Hepatic stellate cell (primary cell): ENCODE measurements at places on chromosomes 5 and 9.

- DNase-seq: no peak
Observed at GRCh38 chr5:150529555-150529954, 21.6 kb downstream of the NDST1 start.

DNA sequence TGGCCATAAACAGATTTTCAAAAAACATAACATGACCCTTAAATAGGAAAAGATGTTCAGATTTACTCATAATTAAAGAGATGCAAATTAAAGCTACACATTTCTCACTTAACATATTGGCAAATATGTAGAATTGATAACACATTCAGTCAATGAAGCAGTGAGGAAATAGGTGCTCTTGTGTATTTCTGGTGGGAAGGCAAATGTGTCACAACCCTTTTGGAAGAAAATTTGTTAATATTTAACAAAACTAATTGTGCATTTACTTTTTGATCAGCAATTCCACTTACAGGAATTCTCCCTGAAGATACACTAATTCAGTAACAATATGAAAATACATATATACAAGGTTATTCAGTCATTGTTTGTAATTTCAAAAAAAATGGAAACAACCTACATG, 68.1 kb downstream of the FBXW11 start:
- no peak for DNase-seq

- no peak for DNase-seq
Observed at GRCh38 chr9:38022203-38022895, 46.7 kb downstream of the SHB start.

GRCh38 chr5:38777111-38777510, 68.7 kb upstream of the OSMR start:
- no peak for DNase-seq

GRCh38 chr9:117825609-117826347, 121.6 kb downstream of the TLR4 start:
- DNase-seq: no peak

DNA sequence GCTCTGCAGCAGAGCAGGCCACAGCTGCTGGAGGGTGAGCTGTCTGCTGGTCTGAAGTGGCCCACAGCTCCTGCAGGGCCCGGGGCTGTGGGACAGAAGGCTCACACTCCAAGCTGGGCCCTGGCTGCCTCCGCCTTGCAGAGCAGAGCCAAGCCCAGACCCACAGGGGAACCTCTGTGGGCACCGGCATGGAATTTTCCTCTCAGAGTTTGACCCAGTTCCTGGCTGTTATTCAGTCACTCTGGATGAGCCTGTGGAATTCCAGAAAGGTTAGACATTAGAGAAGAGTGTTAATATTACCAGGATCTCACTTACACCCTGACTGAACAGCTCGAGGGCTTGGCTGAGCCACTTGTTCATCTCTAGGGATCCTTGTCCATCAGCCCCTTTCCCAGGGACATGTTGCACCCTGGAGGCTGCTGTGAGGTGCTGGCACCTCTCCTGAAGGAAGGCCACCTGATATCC, 17.5 kb downstream of the IL9 start:
- DNase-seq: no peak

GRCh38 chr5:9502864-9503263, 43.0 kb downstream of the SEMA5A start:
- no peak for DNase-seq

DNA sequence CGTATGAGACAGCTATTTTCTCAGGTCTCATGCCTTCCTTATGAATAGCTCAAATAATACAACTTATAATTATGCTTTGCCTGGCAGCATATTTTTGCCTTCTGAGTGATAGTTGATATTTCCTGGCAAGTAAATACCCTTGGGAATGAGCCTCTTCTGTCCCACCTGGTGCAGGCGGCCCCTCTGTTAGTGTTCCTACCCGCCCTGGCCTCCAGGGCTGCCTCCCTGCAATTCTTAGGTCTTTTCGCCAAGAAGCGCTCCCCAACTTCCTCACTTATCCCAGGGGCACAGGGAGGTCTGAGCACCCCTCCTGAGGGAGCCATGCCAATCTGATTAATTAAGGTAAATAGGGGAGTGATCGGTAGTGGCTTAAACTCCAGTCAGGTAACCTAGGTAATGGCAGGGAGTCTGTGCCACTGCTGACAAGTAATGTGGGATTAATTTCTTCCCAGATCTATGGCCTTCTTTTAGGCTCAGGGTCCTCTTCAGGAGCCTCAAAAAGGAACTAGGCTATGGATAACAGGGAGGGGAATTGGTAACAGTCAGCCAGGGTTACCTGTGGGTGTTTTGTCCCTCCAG, 81.5 kb downstream of the GALNT10 start:
- no peak for DNase-seq

- DNase-seq: no peak
Observed at GRCh38 chr9:37540634-37541033, 35.5 kb downstream of the FBXO10 start.

- DNase-seq: no peak
Observed at GRCh38 chr5:179595916-179596315, 27.6 kb downstream of the HNRNPH1 start.

DNA sequence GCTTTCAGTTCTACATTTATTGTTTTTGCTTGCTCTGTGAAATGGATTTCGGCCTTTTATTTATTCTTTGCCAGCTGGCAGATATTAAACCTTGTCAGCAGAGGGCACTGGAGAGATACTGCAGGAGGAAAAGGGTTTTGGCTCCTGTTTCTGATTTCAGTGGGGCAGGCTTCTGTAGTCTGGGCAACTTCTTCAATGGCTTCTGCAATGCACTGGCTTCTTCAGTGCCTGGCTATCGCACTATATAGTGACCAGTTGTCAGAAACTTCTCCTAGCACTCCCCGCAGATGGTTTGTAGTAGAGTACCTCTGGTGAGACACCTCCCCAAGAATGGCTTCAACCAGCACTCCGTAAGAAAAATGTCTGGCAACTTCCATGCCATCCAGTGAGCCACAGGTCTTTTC, 3.2 kb upstream of the NFX1 start:
- peak; percentile 81 for DNase-seq

- no peak for DNase-seq
Observed at GRCh38 chr5:6843821-6844220, 130.6 kb downstream of the TENT4A start.

- DNase-seq: no peak
Observed at GRCh38 chr9:89410641-89411350, 87.1 kb downstream of the SEMA4D start.

DNA sequence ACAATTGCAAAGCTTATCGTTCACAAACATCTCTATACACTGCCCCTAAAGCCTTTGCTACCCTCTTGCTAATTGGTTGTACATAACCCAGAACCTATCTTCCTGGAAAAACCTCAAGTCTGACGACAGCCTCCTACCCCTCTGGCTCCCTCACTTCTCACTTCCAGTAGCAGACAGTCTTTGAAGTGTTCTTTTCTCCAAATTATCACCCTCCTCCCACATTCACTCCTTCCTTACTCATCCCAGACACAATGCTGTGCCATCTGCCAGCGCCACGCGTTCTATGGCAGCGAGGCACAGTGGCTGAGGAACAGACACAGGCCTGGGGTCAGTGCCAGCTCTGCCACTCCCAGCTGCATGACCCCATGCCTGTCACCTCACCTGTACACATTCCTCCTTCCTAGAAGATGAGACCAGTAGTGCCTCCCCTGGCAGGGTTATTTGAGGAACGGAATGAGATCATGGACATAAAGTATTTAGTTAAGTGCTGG, 27.7 kb downstream of the CLTA start:
- no peak for DNase-seq

- DNase-seq: no peak
Observed at GRCh38 chr9:7117676-7118561, 360.1 kb downstream of the KDM4C start.

DNA sequence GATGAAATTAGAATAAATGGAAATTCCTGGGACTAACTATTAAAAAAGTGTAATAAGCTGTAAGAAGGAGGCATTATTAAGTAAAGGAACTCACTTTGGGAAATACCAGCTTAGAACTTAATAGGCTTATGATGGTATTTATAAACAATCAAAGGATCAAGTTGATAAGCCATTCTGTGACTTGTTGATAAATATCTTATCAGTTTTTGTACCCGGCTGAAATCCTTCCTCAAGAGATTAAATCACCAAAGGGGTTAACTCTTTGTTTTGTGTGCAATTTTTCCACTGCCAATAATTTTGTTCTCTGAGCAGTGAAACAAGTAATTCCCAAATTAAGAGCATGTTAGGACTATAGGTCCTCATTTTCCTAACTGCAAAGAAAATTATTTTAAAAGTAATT, 70.7 kb upstream of the BDP1 start:
- no peak for DNase-seq

DNA sequence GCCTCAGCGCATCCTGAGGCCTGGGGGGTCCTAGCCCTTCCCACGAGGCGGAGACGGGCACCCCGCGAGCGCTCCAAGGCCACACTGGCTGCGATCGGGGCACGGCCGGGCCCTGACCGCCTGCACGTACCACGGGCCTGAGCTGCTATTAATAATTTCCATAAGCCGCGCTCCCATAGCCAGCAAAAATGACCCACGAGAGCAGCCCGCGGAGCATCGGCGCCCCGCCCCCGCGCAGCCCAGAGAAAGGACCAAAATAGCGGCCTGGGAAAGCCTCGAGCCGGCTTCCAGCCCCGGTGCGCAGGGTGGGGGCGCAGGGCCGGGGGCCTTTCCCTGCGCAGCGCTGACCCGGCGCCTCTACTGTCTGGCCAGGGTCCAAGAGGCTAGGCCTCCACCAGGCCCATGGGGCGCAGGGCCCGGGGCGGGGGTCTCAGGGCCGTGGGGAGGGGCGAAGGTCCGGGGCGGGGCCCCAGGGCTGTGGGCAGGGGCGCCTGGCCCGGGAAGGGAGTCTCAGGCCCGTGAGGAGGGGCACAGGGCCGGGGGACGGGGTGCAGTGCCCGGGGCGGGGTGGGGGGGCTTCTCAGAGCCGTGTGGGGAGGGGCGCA, 54.4 kb downstream of the EXD3 start:
- DNase-seq: peak; percentile 63

DNA sequence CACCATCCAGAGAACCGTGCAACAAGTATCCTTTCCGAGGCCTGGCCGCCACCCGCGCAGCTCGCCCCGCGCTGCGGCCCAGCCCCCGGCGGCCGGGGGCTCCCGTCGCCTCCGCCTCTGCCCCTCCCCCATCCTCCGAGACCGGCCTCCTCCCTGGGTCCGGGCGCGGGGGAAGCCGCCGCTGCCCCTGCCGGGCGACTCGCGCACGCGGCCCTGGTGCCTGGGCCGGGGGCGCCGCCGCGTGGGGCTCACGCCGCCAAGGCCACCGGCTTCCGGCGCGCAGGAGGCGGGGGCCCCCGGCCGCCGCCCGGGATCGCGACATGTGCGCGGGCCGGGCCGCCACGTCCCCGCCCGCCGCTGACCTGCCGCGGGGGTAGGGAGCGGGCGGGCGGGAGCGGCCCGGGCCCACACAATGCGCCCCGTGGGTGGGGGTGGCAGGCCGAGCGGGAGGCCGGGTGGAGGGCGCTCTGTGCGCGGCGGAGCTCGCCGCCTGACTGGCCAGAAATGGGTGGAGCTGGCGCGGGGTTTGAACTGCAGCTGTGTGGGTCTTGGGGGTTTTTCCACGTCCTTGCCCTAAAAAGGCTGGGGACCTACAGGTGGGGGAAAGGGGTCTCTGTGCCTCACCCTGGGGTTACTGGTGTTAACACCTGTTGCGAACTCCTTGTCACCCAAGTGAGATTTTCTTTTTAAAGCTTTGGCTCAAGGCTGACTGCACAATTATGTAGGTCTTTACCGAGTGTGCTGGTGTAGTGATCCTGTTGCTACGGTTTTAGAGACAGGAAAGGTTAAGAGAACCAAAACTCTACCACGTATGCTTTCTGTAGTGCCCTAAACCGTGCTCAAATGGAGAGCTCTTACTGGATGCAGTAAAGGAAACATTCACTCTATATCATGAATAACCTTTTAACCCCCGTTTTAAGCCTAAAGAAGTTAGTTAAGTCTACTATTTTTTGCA, 32.3 kb downstream of the TNPO1 start:
- peak; percentile 47 for DNase-seq

- DNase-seq: no peak
Observed at GRCh38 chr5:62371409-62371808, 32.3 kb downstream of the DIMT1 start.

GRCh38 chr5:98557916-98558315, 215.5 kb upstream of the RGMB start:
- DNase-seq: no peak

DNA sequence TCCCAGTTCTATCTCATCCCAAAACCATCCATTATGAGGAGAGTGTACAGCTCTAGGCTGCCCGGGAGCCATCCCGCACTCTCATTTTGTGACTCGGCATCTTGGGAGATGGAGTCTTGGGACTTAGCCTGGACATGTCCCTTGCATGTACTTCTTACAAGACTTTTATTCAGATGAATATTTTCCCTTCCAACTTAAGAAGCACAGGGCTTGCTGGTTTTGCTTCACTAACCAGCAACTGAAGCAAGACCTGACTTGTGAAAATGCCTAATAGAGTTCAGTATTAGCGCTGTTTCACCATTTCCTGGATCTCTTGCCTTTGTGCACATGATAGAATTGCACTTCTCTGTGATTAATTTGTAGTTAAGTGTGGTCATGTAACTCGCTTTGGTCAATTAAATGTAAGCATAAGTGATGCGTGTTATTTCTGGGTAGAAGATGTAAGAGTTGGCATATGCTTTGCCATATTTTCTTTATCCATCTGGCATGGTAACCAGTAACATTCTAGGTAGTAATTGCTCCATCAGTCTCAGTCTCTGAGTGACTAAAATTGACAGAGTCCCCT, 55.8 kb downstream of the PDCD1LG2 start:
- no peak for DNase-seq

DNA sequence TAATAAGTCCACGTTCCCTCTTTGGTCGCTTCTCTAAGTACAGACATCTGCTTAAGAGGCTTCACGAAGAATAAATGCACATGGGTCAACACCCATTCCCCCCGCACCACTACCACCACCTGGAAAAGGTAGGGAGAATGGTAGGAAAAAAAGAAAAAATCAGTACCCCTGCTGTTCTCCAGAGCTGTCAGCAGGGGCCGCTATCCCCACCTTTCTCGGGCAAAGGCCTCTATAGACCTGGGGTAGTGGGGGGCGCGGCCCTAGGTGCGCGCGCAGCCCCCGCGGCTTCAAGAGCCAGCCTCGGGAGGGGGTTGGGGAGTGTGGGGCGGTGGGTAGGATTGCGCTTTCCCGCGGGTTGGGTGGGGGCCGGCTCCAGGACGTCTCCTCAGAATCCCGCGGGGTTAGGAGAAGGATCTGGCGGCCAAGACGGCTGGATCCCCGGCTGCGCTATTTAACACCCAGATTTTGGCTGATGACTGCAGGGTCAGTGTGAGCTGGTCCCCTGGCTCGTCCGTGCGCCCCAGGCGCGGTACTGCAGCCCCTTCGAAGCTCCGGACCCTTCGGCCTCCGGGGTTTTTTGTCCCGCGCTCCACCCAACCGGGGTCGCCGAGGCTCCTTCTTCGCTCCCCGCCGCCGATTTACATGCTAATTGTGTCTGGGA, 1.6 kb upstream of the SEMA6A start:
- DNase-seq: peak; percentile 40

GRCh38 chr9:35730486-35730854, 1.5 kb downstream of the TLN1 start:
- DNase-seq: no peak

DNA sequence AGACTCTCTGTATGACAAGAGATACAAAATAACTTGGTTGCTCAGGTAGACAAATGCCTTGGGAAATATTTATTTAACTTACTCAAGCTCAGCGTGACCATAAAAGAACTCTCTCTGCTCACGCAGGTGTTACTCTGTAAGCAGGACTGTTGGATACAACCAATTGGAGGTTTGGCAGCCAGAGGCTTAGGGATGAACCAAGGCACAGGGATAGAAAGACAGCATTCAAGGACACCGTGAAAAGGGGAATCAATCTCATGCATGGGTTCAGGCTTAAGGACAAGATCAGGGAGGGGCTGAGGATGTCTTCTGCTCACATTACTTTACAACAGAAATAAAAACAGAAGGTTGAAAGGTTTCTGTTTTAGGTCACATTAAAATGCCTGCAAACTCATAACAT, 389.0 kb upstream of the BRINP1 start:
- DNase-seq: no peak
